ENCODE measurements at places on chromosomes 5 and 9. TPM values are rescaled to one million over a fixed set of nuclear protein-coding genes. Genes with fewer than 3 reads are reported as not detected.

DNA sequence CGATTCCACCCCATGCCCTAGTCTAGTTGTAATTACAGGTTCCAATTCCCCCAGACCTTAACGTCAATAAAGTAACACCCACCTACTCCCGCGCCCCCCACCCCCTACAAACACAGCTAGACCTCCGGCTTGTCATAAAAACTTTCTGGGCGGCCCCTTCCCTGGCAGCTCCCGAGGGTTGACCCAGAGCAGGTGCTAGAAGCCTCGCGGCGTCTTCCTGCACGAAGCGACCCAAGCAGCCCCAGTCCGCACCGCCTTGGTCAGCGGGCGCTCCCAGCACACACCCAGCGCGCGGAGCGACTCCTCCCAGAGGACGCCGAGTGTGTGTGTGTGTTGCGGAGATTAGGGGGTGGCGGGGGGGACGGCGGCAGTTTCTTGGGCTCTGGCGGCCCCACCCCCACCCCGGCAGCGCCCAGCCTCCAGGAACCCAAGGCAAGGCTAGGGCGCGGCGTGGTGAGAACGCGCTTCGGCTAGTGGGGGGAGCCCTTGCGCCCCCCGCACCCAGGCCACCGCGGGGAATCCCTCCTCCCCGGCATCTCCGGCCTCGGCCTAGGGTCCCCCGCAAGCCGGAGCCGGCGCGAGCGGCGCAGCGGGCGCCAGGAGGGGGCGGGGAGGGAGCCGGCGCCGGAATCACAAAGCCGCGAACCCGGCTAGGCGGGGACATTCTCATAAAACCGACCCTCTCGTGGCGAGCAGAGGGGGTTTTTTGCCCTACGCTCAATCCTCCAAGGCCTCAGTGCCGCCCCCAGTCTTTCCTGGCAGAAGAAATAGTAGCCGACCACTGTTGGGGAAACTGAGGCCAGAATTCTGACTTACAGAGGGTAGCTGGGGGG, 2.2 kb downstream of the PCDH1 start:
- H3K36me3 ChIP-seq: no peaks in the 10 kb centered on the region
- peaks cover 43% of the 10 kb centered on the region for H3K27me3 ChIP-seq
- peaks cover 27% of the 10 kb centered on the region for H3K4me1 ChIP-seq
- no peak overlapping the region for H3K27ac ChIP-seq
- no peak for DNase-seq
- H3K4me3 ChIP-seq: peak overlapping the region; percentile 51

GRCh38 chr9:80440724-80441123, 869.0 kb downstream of the TLE4 start:
- H3K27me3 ChIP-seq: no peaks in the 10 kb centered on the region
- H3K27ac ChIP-seq: no peak overlapping the region
- no peaks in the 10 kb centered on the region for H3K4me1 ChIP-seq
- H3K4me3 ChIP-seq: no peak overlapping the region

Gene CAMK2A
- 1.6 TPM for total RNA-seq

Gene F2RL1
- 140 TPM for total RNA-seq

Gene SLC1A1
- total RNA-seq: 6.4 TPM
